Mucosa of gallbladder (tissue), 1 donor: ENCODE measurements at places on chromosomes 1 and 21. TPM values are rescaled to one million over a fixed set of nuclear protein-coding genes. Genes with fewer than 3 reads are reported as not detected.
A peak's percentile ranks its signal among the peaks of the same experiment; 100 is the strongest.

GRCh38 chr1:219031809-219032208 is 141.9 kb upstream of the LYPLAL1 start:
- no peak for DNase-seq

The NHLH1 gene
- total RNA-seq, result not detected

The SHE gene
- total RNA-seq, result 6.2 TPM

GRCh38 chr1:81233591-81233990 is 567.1 kb upstream of the ADGRL2 start:
- DNase-seq, result no peak

- no peak for DNase-seq
Observed at GRCh38 chr1:97340951-97341350, 579.9 kb downstream of the DPYD start.

GRCh38 chr1:151611288-151611790 is 511 bp upstream of the SNX27 start:
- peak; percentile 51 for DNase-seq

DNA sequence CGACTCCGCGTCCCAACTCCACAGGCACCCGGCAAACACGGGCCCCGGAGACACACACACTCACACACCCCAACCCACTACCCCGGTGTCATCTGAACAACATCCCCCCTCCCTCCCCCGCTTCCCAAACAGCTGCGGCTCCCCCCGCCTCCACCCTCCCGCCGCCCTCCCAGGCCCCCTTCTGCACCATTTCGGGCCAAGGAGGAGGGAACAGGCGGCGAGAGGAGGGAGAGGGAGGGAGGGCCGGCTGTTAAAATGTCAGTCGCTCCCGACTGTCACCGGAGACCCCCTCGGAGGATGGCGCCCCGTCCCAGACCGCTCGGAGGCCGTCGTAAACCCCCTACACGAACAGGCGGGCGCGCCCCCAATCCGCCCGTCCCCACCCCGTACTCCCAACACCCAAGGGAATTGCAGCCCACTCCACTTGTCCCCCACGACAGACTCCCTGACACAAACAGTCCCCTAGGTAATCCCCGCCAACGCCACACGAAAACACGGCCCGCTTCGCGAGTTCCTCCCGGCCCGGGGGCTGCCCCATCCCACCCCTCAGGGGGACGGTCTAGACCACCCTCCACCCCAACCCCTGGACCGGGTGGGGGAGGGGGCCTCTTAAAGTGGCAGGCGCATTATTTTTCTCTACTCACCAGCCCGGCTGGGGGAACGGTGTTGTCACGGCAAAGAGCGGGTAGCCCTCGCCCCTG is 583 bp downstream of the MEF2D start:
- no peak for DNase-seq

GRCh38 chr21:28725396-28725795 is 267.3 kb downstream of the LTN1 start:
- DNase-seq, result no peak

DNA sequence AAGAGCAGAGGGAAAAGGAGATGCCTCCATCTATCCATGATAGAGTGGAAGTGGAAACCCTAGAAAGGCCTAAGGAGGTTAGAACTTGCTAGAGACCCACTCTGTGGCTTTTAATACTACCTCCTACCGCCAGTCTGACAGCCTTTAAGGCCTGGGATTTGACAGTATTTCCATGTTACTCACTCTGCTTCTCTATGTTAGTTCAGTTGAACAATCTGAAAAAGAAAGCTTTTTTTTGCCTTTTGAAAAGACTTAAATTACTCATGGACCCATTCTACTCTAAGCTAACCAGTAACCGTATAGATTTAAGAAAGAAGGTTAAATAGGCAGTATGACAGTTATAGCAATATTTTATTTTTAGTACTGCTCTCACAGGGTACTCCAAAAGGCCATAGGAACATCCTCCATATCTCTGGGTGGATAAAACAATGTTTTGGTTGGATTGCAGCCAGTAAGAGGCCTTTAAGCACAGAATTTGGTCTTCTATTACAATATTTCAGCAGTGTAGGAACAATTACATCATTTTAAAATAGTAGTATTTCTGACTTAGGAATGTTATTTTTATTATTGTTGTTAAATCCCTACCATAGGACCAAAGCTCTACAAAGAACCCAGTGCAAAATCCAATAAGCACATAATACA is 15.9 kb upstream of the GPR25 start:
- DNase-seq, result no peak

- no peak for DNase-seq
Observed at GRCh38 chr1:23634518-23634839, 57.1 kb upstream of the RPL11 start.

DNA sequence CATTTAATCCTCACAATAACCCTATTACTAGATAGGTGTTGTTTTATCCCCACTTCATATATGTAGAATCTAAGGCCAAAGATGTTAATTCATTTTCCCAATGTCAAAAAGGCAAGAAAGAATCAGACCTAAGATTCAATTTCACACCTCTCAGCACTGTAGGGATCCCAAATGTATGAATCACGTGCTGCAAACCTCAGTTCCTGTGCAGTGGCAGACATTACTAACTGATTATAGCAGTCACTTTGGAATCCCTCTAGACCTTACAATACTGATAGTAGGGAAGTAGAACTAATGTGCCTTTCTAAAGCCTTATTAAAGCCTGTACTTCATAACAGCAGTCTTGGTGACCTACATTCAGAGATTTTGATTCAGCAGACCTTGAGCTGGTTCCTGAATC is 2.3 kb downstream of the C1orf87 start:
- no peak for DNase-seq

- DNase-seq, result no peak
Observed at GRCh38 chr1:191953526-191953925, 204.7 kb upstream of the RGS18 start.

The PYHIN1 gene
- total RNA-seq, result 3.2 TPM

DNA sequence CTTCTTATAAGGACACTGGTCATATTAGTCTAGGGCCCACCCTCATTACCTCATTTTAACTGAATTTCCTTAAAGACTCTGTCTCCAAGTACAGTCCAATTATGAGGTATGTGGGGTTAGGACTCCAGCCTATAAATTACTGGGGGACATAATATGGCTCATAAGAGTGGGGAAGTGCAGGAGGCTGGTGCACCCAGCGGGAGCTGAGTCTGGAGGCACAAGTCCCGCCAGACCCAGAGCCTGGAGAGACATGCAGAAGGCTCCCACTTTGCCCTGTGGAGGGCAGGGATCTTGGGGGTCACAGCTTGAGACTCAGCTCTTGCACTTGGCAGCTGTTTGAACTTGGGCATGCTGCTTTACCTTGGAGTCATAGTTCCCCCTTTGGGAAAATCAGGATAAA is 250.4 kb downstream of the RHOU start:
- DNase-seq, result no peak

- DNase-seq, result no peak
Observed at GRCh38 chr21:33451634-33452071, 28.1 kb downstream of the TMEM50B start.

DNA sequence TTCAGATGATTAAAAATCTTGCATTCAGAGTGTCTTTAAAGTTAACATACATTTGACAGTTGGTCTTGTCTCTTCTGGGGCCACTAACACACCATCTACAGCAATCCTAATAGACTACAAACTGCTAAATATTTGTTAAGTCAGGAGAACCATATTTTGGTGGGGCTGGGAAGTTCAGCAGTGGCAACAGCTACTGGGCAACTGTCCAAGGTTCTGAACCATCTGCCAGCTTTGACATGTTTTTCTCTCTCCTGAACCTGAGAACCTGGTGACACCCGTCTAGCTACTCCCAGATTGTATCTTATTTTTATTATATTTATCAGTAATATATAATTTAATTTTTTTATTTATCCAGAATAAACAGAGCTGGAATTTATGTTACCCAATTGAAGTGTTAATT is 199.0 kb upstream of the DPYD start:
- DNase-seq, result no peak

The CYP4Z1 gene
- not detected for total RNA-seq

DNA sequence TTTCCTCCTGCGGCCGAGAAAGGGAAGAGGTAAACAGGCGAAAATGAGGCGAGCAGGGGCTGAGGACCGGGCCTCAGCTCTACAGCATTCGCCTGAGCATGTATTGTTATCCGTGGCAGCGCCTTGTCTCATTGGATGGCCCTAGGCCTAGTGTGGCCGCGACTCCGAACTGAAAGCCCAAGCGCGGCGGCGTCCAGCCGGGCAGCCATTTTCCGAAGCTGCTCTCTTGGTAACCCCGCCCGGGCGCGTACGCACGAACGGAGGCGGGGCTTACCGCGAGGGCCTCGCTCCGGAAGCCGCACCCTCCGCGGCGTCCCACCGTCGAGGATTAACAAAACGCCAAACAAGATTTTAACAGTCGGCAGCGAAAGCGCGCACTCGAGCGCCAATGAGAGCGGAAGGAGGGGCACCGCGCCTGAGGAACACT is 797 bp upstream of the USP1 start:
- DNase-seq, result peak; percentile 98

DNA sequence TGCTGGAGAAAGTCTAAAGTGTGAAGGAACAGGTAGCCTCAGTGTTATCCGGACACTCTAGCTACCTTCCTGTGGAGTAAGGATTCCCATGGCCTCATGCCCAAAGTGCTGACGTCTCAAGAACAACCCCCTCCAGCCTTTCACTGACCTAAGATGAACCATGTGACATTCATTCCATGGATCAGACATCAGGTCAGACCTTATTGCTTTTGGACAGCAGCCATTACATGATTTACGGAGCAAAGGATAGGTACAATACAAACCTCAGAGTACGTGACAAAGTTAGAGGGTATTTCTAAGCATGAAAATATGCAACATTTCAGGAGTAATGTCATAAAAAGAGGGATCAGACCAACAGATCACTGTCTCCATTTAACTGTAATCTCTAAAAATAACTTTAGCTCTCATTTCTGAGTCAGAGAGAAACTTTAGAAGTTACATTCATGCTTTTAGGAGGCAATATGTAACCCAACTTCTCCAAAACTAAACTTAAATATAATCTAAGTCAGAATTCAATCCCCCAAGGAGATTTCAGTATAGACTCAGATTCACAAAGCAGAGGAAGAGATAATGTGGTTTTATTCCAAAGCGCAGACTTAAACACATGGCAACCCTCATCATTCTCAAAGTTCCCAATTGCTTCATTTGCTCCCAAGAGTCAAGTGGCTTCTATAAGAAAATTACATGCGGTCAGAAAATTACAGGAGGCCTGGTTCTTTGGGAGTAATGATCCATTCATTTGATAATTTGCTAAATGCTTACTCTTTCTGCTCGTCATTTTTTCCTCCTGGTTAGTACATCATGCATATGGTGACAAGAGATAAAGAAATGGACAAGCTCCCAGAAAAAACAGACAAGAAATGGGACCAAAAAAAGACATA is 280.4 kb downstream of the SETD4 start:
- DNase-seq, result no peak

DNA sequence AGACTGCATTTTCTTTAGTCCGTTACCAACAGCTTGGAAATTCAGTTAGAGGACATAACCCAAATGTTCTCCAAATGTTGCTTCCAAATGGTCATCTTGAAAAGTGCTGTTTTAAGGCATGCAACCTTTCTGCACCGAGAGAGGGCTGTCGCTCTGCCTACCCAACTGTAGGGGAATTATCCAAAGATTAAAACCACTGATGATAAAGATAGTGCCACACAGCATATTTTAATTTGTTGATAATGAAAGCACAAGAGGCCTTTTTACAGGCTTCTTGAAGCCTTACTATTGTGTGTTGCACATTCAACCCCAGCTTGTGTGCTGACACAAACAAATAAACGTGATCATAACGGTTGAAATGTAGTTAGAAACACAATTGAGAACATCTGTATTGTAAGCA is 121.5 kb downstream of the LMO4 start:
- DNase-seq, result no peak

DNA sequence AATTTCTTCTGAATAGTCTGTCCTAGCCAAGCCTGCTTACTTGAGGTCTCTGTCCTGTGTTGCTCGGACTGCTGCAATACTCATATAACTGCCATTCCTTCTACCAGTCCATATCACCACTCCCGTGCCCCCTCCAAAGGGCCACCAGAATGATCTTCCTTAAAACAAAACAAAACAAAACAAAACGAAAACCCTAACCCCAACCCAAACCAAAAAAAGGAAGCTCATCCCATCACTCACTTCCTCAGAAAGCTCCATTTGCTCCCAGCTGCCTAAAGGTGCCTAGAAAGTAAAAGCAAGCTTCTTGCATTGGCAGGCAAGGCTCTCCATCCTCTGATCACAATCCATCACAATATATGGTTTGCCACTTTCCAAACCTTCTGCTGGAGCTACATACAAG is 20.3 kb downstream of the USP24 start:
- DNase-seq, result no peak

- DNase-seq, result no peak
Observed at GRCh38 chr1:91171898-91172297, 150.1 kb upstream of the ZNF644 start.

The NTMT2 gene
- not detected for total RNA-seq

The OR6K3 gene
- total RNA-seq, result not detected

DNA sequence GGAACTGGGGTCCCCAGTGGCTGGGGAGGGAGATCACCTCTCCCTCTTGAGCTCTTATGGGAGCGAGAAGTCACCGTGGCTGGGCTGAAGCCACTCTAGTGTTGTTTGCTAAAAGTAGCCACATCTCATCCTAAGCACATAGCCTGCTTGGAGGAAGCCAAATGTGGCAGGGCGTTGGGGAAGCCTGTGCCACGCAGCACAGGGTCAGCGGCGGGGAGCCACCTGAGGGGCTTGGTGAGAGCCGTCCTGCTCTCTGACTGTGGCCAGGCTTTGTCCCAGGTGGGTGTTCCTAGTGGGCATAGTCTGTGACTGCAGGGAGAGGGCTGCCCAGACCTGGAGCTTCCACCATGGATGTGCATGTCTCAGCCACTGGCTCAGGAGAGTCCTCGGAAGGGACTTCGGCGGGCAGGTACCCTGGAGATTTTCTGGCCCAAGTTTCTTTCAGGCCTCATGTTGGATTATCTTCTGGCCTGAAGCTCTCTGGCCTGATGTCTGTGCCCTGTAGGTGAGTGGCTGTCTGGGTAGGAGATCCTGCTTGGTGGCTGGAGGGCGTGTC is 38.9 kb downstream of the MORN1 start:
- DNase-seq, result no peak

The TMPRSS15 gene
- not detected for total RNA-seq

The LORICRIN gene
- total RNA-seq, result not detected

The C1QB gene
- 190 TPM for total RNA-seq

The RIMS3 gene
- total RNA-seq, result 4.2 TPM

The COL9A2 gene
- 8.3 TPM for total RNA-seq

- DNase-seq, result no peak
Observed at GRCh38 chr1:110890474-110891196, 17.7 kb downstream of the CD53 start.

The SHISA4 gene
- 29.4 TPM for total RNA-seq

The SH3BGR gene
- total RNA-seq, result 22.3 TPM

The KIF14 gene
- 0.43 TPM for total RNA-seq

DNA sequence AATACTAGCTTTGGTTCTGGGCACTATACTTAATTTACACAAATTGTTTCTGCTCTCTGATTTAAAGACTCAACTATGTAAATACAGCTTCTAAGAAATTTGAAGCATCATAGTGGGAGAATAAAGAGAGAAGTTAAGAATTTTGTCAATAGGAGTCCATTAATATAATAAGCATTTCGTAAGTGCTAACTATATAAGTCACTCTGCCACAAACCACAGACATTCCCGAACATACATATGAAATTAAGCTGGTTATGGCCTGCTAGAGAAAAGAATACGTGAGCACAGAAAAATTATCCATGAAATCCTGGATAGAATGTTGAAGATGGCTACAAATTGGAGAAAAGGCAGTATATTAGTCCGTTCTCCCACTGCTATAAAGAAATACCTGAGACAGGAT is 526.2 kb downstream of the MRPL39 start:
- no peak for DNase-seq

The ZMYND12 gene
- 3.6 TPM for total RNA-seq
